SK-MEL-5 (cell line): ENCODE measurements at places on chromosomes 5 and 9.
A peak's percentile ranks its signal among the peaks of the same experiment; 100 is the strongest.

- no peak for DNase-seq
These were observed 8.5 kb upstream of the ACSL6 start for GRCh38 chr5:132019857-132020555.

- no peak for DNase-seq
These were observed 271.6 kb downstream of the SYK start for GRCh38 chr9:91073049-91073810.

DNA sequence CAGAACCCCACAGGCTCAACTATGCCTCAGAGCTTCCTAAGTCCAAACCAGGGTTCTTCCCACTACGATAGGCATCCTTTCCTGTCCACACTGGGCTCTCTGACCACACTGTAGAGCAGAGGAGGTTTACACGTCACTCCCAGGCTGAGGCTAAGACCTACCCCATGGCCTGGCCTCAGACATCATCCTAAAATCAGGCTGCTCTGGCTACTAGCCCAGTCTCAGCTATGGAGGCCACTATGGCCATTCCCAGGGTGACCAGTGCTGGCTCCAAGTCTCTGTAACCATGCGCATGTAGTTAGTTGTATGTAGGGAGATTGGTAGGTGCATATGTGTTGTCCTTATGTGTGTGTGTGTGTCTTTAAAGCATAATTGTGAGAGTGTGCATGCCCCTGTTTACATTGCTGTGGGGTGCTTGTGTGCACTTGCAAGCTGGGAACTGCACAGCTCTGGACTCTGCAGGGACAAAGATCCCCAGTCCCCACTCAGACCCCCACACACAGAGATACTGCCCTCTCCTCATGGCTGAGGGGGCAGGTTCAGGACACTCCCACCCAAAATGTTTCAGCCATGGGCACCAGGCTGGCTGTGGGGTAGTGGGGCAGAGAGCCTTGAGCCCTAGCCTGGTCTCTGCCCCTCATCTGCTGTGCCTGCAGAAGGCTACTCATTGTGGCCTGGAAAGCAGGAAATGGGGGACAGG, 12.3 kb downstream of the PDLIM4 start:
- DNase-seq = no peak

DNA sequence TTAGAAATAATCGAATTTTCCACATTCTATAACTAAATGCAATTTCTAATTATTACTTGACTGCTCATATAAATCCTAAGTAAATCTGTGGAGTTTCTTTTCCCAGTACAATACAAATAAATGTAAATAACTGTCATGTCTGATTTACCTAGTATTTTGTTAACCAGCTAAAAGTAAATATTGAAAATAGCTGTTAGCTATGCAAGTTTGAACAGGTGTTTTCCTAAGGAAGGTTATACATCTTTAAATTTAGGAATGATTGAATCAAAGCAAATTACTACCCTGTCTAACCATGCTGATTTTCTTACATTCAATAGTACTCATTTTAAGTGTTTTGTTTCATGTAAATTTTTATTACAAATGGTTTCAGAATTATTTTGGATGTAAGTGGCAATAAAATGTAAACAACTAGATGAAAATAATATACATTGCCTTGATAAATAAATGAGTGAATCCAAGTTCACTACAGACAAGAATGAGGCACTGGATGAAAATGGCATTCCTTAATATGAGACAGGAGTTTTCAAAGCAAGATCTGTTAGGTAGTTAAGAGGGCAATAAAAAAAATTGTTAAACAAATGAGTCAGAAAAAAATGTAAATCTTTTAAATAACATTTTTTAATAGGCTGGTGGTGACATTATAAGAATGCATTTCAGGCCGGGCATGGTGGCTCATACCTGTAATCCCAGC, 15.8 kb downstream of the MCIDAS start:
- DNase-seq = no peak

DNA sequence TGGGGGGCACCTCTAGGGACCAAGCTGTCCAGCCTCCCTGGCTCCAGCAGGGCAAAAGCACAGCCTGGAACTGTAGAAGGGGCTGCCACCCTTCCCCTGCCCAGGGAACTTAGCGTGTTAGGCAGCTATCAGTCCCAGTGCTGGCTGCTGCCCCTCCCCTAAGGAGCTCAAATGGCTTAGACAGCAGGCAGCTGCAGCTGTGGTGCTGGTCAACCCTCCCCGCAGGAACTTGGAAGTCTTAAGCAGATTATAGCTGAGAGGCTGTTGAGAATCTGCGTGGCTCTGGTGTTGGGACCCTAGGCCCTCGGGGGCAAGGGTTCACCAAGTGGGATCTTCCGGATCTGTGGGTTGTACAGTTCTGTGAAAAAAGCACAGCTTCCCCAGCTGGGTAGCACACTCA, 536.5 kb upstream of the CDH10 start:
- no peak for DNase-seq

DNA sequence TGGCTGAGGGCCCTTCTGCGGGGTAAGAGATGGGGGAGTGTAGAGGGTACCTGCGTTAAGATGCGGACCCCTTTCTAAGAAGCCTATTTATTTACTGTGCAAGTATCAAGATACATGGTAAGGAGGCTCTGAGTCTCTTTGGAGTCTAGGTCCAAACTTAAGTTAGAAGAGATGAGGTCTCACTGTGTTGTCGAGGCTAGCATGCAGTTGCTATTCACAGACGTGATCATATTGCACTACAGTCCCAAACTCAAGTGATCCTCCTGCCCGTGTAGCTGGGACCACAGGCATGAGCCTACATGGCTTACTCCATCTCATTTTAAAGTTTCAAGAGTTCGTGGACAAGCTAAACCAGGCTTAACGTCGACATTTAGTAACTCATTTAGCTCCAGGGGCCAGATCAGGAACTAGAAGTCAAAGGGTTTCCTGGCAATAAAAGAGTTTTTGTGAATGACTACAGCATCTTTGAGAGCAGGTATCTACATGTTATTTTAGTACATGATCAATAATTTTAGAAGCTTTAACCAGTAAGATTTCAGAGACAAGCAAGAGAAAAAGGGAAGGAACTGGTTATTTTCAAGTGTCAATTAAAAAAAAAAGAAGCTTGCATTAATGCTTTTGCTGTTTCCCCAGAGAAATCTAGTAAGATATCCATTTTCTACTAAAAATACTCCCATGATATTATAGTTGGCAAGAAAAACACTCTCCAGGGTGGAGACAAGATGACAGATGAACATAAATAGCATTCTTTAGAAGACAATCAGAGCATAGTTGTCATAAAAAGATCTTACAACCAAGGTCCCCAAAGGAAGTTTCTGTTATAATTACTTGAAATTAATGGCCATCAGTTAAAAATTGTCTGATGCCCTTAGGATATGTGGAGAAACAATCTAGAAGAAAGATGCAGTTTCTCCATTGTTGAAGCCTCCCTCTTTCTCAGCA, 141.3 kb downstream of the SCAMP1 start:
- peak; percentile 8 for DNase-seq
